ENCODE measurements at places on chromosomes 11 and 22.

- no peak for DNase-seq
These were observed 13.0 kb upstream of the GNAZ start for GRCh38 chr22:23057331-23057730.

GRCh38 chr11:128733440-128734102, 39.7 kb downstream of the FLI1 start:
- DNase-seq = no peak

- no peak for DNase-seq
These were observed 70.8 kb downstream of the MED15 start for GRCh38 chr22:20578192-20578591.

DNA sequence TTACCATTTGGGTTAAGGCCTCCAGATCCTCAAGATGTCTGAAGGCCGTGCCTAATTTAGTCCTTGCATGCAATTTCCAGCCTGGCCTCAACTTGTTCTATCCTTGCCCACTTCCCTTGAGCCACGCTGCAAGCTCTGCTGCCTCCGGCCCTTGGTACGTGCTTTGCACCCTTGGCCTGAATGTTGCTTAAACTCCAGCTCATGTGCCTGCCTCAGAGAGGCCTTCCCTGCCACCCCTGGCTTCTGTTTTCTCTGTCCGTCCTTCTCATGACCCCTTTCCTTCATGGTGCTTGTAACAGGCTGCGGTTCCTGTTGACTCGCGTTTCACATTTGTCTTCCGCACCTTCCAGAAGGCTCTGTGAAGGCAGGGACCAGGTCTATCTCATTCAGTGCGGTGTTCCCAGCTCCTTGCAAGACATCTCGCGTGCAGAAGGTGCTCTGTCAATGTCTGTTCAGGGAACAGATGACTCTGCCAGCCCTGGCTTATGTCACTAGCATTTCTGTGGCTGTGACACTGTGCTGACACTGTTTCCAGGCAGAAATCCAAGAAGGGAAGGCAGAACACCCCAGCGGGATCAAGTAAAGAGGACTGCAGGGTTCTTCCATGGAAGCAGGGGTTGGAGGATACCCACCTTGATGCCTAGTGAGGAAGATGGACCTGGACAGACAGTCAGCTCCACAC, 61.8 kb downstream of the FBLN1 start:
- DNase-seq = no peak

DNA sequence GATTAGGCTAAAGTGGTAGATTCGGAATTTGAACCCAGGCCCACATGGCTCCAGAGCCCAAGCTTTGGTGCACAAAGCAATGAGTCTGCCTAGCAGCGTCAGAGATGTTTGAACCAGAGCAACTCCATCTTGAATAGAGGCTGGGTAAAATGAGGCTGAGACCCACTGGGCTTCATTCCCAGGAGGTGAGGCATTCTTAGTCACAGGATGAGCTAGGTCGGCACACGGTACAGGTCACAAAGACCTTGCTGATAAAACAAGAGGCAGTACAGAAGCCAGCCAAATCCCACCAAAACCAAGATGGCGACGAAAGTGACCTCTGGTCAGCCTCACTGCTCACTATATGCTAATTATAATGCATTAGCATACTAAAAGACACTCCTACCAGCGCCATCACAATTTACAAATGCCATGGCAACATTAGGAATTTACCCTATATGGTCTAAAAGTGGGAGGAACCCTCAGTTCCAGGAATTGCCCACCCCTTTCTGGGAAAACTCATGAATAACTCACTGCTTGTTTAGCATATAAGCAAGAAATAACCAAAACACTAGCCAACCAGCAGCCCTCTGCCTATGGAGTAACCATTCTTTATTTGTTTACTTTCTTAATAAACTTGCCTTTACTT, 40.3 kb upstream of the DAGLA start:
- no peak for DNase-seq

- DNase-seq = no peak
These were observed 80.0 kb downstream of the TP53I11 start for GRCh38 chr11:44870615-44871176.

GRCh38 chr22:29596408-29596807, 7.0 kb upstream of the NF2 start:
- DNase-seq = no peak

DNA sequence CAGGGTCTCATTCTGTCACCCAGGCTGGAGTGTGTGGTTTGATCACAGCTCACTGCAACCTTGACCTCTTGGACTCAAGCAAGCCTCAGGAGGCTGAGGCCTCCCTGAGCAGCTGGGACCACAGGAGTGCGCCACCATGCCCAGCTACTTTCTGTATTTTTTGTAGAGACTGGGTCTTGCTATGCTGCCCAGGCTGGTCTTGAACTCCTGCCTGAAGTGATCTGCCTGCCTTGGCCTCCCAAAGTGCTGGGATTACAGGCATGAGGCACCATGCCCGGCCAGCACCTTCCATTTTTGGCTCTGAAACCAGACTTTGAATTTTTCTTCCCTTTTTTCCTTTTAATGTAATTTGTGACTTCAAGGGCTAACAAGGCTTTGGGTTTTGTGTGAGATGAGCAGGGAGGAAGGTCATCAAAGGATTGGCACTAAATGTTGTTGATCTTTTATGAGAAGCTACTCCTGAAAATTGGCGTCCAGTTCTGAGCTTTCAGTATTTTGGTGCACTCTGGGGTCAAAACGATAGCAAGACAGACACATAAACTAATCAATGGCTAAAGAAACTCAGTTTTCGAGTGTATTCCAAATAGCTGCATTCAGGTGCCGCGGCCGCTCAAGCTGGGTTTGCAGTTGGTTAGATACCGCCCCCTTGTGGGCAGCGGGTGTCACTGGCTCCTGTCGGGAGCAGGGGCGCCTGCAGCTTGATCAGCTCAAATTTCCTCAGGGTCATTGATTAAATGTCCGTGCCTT, 51.9 kb upstream of the CLMP start:
- peak; percentile 28 for DNase-seq

Measured in activated gamma-delta T cell (primary cell).